ENCODE measurements at places on chromosomes 6 and 20. TPM values are rescaled to one million over a fixed set of nuclear protein-coding genes. Genes with fewer than 3 reads are reported as not detected.
A peak's percentile ranks its signal among the peaks of the same experiment; 100 is the strongest.

GRCh38 chr6:138571181-138571580 lies 71.9 kb upstream of the NHSL1 start:
- no peak for DNase-seq

DNA sequence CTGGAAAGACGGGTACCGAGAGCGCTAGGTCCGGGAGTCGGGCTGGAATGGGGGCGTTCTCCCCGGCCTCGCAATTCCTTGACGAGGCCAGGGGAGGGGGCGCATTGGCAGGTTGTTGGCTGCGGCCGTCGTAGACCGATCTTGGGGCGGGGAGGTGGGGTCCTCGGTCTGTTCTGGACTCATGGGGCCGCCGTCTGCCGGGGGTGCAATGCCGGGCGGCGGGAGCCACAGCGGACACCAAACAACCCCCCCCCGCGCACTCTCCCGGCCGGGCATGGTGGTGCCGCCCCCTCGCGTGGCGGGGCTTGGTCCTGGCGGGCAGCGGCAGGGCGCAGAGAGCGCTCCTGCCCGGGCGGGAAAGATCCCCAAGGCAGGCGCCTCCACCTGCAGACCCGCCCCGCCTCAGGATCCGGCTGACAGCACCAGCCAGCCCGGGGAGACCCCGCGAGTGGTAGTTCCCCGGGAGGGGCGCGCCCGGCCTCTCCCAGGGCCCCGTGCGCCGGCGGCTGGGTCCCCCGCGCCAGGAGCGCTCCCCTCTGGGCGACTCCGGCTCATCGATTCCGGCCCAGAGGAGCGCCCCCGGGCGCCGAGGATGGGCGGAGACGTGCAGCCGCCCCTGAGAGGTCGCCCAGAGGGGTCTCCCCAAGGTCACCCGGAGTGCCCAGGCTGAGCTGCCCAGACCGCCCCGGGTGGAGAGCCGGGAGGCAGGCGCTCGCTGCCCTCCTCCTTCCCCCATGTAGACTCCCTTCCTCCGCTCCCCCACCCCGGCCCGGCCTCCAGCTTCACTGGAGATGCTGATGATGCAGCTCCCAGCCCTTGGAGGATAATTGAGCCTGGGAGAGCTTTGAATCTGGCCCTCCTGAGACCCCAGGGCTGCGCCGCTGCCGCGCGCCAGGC lies 709 bp downstream of the PPP1R16B start:
- DNase-seq: peak; percentile 59

Gene HLA-DQB2
- not detected for total RNA-seq

Gene NEDD9
- 158 TPM for total RNA-seq

Gene SCUBE3
- 0.85 TPM for total RNA-seq

DNA sequence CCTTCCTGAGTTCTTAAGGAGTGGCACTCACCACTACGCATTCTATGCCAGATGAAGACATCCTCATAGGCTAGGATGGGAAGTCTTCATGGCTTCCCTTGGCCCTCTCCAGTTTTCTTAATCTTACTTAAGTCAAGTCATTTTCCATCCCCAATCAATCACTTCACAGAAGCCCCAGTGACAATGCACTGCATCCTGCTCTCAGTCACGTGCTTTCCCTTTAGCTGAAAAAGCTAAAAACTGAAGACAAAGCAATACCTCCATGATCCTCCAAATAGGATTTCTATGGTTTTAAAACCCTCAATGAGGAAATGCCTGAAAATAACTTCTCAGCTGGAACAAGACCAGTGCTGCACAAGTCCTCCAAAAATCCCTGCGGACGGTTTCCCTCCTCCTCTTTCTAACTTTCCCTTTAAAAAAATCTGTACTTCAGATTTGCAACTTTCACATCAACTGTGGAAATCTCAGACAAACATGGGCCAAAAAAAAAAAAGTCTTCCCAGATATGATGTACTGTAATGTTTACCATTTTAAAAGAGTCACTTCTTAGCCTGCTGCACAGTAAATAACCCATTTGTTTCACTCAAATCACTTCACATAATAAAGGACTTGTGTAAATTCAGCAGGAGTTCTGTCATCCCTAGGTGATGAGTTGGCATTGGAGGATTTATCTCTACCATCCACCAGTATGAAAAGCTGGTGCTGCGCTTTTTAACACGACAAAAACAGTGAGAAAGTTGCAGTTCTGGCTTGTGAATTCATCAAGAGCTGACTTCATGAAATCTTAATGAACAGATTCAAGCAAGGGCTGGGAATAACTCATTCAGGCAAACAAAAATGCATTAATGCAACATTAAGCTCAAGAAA lies 590.0 kb upstream of the NOX3 start:
- no peak for DNase-seq

Gene MROH8
- 0.74 TPM for total RNA-seq

Data from dermis blood vessel endothelial cell (primary cell).